ENCODE measurements at places on chromosomes 1 and 21. TPM values are rescaled to one million over a fixed set of nuclear protein-coding genes. Genes with fewer than 3 reads are reported as not detected.

The ALG6 gene
- total RNA-seq: 16.2 TPM

The RABGAP1L gene
- total RNA-seq: 22.6 TPM

The SLC35F3 gene
- total RNA-seq: 0.86 TPM

The THEM5 gene
- not detected for total RNA-seq

The HUNK gene
- total RNA-seq: 0.02 TPM

The CFHR4 gene
- total RNA-seq: not detected

The SPRTN gene
- total RNA-seq: 10.9 TPM

The KCNJ9 gene
- total RNA-seq: 0.05 TPM

The TBX19 gene
- total RNA-seq: 2.5 TPM

The PROK1 gene
- not detected for total RNA-seq

The TMEM81 gene
- 1.9 TPM for total RNA-seq

DNA sequence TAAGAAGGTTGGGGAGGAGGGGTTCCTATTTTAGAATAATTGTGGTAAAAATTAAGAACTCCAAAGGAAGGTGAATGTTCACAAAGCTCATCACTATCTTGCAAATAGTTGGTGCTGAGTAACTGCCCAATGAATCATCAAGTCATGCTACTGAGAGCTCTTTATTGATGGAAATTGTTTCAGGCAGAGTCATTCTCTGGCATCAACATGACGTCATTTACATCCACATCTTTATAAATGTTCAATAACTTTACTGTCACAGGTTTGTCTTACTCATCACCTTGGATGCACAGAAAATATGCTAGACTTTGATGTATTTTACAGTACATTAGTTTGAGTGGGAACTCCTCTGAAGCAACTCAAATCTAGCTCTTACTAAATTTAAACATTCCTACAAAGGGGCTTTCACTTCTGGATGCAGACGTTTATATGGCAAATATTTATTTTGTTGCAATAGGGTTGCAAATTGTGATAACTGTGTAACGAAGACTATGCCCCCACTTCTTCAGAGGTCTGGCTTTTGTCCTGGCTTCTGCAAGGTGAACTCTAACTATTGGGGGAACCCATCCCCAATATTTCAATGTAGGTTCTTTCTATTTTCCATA lies 273.7 kb upstream of the AJAP1 start:
- H3K36me3 ChIP-seq: no peaks in the 10 kb centered on the region
- peaks cover 2% of the 10 kb centered on the region for H3K27me3 ChIP-seq
- H3K27ac ChIP-seq: no peak overlapping the region
- peaks cover 2% of the 10 kb centered on the region for H3K4me1 ChIP-seq
- no peak for DNase-seq

- H3K36me3 ChIP-seq: no peaks in the 10 kb centered on the region
- H3K27ac ChIP-seq: peak overlapping the region; percentile 64
- no peak for DNase-seq
- peaks cover 27% of the 10 kb centered on the region for H3K4me1 ChIP-seq
- H3K4me3 ChIP-seq: no peak overlapping the region
Measured at GRCh38 chr1:145983206-145983675, 13.1 kb downstream of the TXNIP start.

GRCh38 chr1:31798433-31799195 lies 17.2 kb downstream of the SPOCD1 start:
- H3K27me3 ChIP-seq: no peaks in the 10 kb centered on the region
- H3K4me1 ChIP-seq: peaks cover 17% of the 10 kb centered on the region
- no peak overlapping the region for H3K27ac ChIP-seq
- no peaks in the 10 kb centered on the region for H3K36me3 ChIP-seq

GRCh38 chr1:65509912-65510680 lies 89.6 kb downstream of the LEPR start:
- no peaks in the 10 kb centered on the region for H3K27me3 ChIP-seq
- H3K27ac ChIP-seq: no peak overlapping the region
- no peak overlapping the region for H3K4me3 ChIP-seq
- no peaks in the 10 kb centered on the region for H3K36me3 ChIP-seq
- H3K4me1 ChIP-seq: no peaks in the 10 kb centered on the region

DNA sequence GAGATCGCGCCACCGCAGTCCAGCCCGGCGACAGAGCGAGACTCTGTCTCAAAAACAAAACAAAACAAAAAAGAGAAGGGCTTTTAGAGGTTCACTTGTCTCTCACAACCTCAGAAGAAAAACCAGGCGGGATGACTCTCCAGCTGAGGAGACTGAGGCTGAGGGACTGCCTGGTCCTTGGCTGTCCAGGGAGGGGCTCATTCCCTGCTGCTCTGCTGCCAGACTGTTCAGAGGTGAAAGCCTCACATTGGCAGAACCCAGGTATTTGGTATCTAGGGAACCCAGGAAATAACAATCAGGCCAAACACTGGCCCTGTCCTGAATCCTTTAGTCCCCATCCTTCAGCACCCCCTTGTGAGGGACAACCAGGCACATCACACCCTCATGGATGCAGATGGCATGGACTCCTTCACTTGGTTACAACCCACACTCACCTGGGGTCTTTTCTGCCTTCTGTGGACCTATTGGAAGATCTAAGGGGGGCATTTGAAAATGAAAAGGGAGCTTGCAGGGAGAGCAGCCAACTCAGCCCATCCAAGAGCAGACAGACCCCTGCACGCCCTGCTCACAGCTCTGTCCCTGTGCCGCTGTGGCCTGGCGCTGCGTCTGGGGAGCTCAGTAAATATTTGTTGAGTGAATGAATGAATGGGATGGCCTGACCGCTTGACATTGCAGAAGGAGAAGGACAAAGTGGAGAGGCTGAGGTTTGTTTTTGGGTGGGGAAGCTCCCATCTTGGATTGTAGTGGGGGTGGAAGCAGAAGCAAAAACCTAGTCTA lies 33.4 kb downstream of the CD247 start:
- H3K4me1 ChIP-seq: peaks cover 96% of the 10 kb centered on the region
- H3K27ac ChIP-seq: peak overlapping the region; percentile 89
- H3K36me3 ChIP-seq: peaks cover 52% of the 10 kb centered on the region
- H3K4me3 ChIP-seq: peak overlapping the region; percentile 50
- DNase-seq: no peak
- H3K27me3 ChIP-seq: no peaks in the 10 kb centered on the region

DNA sequence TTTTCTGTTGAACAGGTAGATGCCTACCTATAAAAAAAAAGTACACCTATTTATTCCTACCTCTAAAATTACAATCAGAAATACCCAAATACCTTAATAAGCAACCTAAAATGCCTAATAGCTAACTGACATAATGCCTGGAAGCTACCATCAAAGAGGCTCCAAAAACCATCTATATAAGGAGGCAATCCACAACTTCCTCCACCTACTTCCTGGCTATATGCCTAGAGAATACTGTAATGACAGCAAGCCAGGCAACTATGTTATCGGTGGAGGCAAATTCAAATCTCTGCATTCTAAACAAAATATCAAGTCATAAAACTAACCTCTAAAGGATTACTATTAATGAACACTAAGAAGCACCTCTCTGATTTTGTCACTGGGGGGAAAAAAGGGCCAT lies 10.1 kb downstream of the ZNF644 start:
- no peak overlapping the region for H3K27ac ChIP-seq
- no peak overlapping the region for H3K4me3 ChIP-seq
- peaks cover 39% of the 10 kb centered on the region for H3K36me3 ChIP-seq

GRCh38 chr21:26041431-26042180 lies 129.0 kb downstream of the APP start:
- peaks cover under 1% of the 10 kb centered on the region for H3K4me1 ChIP-seq
- H3K27me3 ChIP-seq: no peaks in the 10 kb centered on the region
- peaks cover 26% of the 10 kb centered on the region for H3K36me3 ChIP-seq
- no peak for DNase-seq
- no peak overlapping the region for H3K27ac ChIP-seq

- peaks cover 26% of the 10 kb centered on the region for H3K27me3 ChIP-seq
- no peak overlapping the region for H3K4me3 ChIP-seq
- no peak overlapping the region for H3K27ac ChIP-seq
- H3K4me1 ChIP-seq: peaks cover 20% of the 10 kb centered on the region
- DNase-seq: no peak
Measured at GRCh38 chr1:15258833-15259621, 12.0 kb downstream of the FHAD1 start.

DNA sequence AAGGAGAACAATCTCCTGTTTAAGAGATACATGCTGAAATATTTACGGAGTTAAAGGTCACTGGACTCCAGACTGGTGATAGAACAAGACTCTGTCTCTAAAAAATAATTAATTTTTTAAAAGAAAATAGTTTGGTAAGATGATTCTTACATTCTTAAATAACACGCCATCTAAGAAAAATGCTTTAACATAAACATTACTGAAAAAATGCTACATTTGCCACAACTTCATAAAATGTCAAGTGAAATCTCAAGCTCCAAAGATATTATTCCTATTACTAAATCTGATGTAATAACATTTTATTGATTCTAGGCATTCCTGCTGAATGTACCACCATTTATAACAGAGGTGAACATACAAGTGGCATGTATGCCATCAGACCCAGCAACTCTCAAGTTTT lies 4.1 kb downstream of the ANGPTL3 start:
- H3K27ac ChIP-seq: no peak overlapping the region
- H3K27me3 ChIP-seq: no peaks in the 10 kb centered on the region
- H3K36me3 ChIP-seq: no peaks in the 10 kb centered on the region
- H3K4me3 ChIP-seq: no peak overlapping the region
- H3K4me1 ChIP-seq: peaks cover 4% of the 10 kb centered on the region

- H3K27ac ChIP-seq: no peak overlapping the region
- DNase-seq: no peak
- peaks cover 54% of the 10 kb centered on the region for H3K36me3 ChIP-seq
- H3K27me3 ChIP-seq: no peaks in the 10 kb centered on the region
- H3K4me1 ChIP-seq: peaks cover 8% of the 10 kb centered on the region
Measured at GRCh38 chr1:246726881-246727280, 2.7 kb downstream of the SCCPDH start.

- peaks cover 41% of the 10 kb centered on the region for H3K4me1 ChIP-seq
- no peak overlapping the region for H3K4me3 ChIP-seq
Measured at GRCh38 chr1:224621813-224622682, 5.9 kb downstream of the CNIH3 start.

- DNase-seq: no peak
- H3K36me3 ChIP-seq: no peaks in the 10 kb centered on the region
- H3K4me3 ChIP-seq: no peak overlapping the region
- no peaks in the 10 kb centered on the region for H3K27me3 ChIP-seq
- no peaks in the 10 kb centered on the region for H3K4me1 ChIP-seq
Measured at GRCh38 chr1:193929374-193930033, 743.1 kb upstream of the B3GALT2 start.

GRCh38 chr1:185487936-185488335 lies 170.9 kb upstream of the IVNS1ABP start:
- no peak for DNase-seq
- H3K4me1 ChIP-seq: no peaks in the 10 kb centered on the region
- H3K27me3 ChIP-seq: no peaks in the 10 kb centered on the region
- H3K4me3 ChIP-seq: no peak overlapping the region

DNA sequence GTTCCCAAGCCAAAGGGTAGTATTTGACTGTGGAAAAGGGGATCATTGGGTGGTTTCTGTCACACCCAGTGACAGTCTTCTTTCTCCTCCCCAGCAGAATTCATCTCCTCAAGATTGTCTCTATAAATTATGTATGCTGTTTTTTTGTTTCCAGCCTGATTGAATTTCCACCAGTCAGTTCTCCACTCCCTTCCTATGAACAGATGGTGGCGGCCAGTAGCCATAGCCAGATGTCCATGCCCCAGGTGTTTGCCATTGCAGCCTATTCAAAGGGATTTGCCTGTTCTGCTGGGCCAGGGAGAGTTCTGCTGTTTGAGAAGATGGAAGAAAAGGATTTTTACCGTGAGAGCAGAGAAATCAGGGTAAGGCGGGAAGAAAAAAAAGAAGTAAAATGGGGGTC lies 12.9 kb downstream of the CFAP57 start:
- no peak for DNase-seq
- H3K4me3 ChIP-seq: no peak overlapping the region
- no peaks in the 10 kb centered on the region for H3K36me3 ChIP-seq
- H3K27ac ChIP-seq: no peak overlapping the region

DNA sequence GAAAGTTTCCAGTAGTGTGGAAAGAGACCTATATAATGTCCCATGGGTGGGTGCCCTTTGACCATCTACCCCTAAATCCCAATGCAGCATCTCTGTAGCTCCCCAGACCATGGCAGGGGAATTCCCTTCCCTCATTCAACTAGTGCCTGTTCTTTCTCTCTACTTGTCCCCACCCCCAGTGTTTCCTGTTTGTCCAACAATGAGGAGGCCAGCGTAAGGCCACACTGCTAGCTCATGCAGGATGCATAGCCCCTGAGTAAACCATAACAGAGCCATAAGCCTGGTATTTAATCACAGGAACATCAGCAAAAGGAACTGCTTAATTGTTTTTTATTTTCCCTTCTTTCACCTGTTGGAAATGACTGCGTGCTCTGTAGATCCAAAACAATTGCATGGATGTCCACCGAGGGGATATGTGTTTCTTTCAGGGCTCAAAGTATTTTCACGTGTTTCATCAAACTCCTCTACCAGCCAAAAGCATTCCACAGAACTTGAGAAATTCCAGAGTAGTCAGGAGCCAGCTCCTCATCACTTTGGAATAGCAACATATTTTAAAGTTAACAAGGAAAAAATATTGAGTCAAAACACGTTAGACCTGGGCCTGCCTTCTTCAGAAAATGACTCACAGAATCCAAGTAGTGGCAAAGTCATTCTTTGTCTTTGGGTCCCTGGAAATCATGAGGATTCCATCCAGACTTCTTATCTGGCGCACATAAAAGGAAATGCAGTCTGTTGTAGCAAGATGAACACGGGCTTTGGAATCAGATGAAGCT lies 162.5 kb upstream of the SGIP1 start:
- peak; percentile 48 for DNase-seq
- peaks cover 90% of the 10 kb centered on the region for H3K4me1 ChIP-seq
- H3K27ac ChIP-seq: peak overlapping the region; percentile 88
- H3K4me3 ChIP-seq: peak overlapping the region; percentile 54
- H3K27me3 ChIP-seq: no peaks in the 10 kb centered on the region
- peaks cover 61% of the 10 kb centered on the region for H3K36me3 ChIP-seq

- DNase-seq: no peak
- H3K27me3 ChIP-seq: no peaks in the 10 kb centered on the region
- H3K4me3 ChIP-seq: no peak overlapping the region
- no peak overlapping the region for H3K27ac ChIP-seq
- peaks cover 2% of the 10 kb centered on the region for H3K4me1 ChIP-seq
Measured at GRCh38 chr1:33370301-33370700, 49.4 kb upstream of the A3GALT2 start.

DNA sequence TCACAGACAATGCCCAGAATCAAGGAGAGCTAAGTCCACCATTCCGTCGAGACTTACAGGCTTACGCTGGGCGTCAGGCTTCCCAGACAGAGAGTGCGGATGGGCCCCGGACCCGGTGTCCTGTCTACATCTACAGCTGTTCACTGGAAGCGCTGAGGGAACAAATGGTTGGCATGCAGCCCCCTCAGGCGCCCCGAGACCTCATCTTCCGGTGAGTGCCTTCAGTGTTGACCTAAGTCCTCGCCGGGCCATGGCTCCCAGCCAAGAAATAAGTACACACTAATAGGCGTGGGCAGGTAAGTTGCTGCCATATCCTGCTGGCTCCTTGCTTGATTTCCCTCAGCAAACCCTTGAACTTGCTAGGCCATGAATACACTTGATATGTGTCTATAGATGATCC lies 26.2 kb downstream of the HYI start:
- H3K4me1 ChIP-seq: no peaks in the 10 kb centered on the region
- no peak for DNase-seq
- no peak overlapping the region for H3K27ac ChIP-seq
- H3K27me3 ChIP-seq: no peaks in the 10 kb centered on the region
- peaks cover 12% of the 10 kb centered on the region for H3K36me3 ChIP-seq

- H3K27ac ChIP-seq: no peak overlapping the region
- no peak for DNase-seq
- no peaks in the 10 kb centered on the region for H3K36me3 ChIP-seq
- peaks cover 7% of the 10 kb centered on the region for H3K27me3 ChIP-seq
Measured at GRCh38 chr1:212916481-212917133, 33.7 kb upstream of the VASH2 start.

All from activated CD4-positive, alpha-beta T cell treated with anti-CD3 and anti-CD28 coated beads for 36 hours (primary cell).